ENCODE measurements at places on chromosomes 11 and 22.

DNA sequence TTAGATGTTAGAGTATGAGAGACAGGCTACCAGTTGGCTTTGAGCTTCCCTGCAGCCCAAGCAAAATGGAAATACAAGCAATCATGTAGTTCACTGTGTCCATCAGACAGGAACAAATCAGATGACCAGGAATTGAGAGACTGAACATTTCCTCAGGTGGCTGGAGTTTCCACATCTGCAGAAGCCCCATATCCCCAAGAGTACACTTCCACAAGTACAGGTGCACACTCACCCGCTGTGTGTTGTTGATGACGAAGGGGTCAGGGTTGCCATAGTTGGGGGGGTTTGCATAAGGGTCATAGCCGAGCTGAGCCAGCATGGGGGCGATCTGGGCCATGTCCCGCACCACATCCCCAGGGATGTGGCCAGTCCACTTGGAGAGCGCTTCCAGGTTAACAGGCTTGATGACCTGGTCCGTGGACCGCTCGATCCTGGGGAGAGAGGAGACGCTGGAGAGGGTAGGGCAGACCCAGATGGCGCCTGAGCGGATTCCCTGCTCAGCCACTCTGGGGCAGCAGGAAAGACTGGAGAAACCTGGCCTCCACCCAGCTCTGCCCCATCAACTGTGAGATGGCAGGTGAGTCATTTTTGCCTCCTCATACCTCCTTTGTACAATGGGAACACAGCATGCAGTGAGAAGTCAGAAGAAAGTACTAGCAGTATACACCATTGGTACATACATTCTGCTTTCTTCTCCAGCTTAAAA lies 23.9 kb upstream of the TFIP11 start:
- DNase-seq, result peak; percentile 14

GRCh38 chr11:11446967-11447366 lies 93.9 kb upstream of the CSNK2A3 start:
- no peak for DNase-seq

DNA sequence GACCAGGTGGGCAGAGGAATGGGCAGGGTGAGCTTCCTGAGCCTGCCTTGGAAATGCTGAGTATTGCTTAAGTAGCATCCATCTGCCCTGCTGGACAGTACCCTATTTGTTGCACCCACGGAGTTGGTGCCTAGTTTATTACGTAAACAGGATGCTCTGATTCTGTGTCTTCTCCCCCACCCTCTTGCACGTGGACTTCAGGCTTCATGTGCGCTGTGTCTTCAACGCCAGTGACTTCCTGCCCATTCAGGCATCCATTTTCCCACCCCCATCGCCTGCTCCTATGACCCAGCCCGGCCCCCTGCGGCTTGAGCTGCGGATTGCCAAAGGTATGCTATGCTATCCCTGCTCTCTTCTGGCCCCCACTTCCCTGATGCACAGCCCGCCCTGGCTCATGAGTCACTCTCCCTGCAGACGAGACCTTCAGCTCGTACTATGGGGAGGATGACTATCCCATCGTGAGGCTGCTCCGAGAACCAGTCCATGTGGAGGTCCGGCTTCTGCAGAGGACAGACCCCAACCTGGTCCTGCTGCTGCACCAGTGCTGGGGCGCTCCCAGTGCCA lies 5.7 kb downstream of the ZP1 start:
- DNase-seq, result peak; percentile 90

GRCh38 chr22:43905681-43906080 lies 13.9 kb upstream of the PNPLA5 start:
- DNase-seq, result no peak

- DNase-seq, result no peak
Measured at GRCh38 chr22:31615491-31615860, 46.5 kb downstream of the PISD start.

DNA sequence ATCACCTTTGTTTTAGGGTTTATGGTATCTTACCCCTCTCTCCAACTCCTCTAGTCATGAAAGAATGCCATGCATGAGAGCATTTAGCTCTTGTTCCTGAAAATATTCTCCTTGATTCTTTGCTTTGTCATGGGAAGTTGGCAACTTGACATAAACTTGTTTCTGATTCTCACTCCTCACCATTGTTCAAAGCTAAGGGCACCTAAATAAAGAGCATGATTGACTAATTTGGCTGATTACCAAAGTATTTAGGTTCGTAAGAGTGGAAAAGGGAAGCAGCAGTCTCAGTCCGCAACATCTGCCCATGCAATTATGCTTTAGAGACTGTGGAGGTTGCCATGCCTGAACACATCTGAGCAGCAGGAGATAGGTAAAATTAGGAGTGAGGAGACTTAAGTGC lies 26.4 kb downstream of the OR52K1 start:
- no peak for DNase-seq

DNA sequence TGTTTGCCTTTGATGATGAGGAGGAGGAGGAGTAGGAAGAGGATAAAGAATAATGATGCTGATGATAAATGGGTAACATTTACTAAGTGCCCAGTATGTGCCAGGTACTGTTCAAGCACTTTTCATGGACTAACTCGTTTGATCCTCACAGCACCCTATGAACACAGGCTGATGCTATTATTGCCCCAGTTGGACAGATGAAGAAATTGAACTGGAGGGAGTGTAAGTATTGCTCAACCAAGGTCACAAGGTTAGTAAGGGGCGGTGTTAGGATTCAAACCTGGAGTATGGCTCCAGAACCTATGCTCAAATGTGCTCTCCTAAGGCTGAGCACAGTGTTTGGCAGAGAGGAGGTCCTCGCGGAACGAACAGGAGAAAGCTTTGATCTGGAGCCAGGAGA lies 78.6 kb downstream of the SYN3 start:
- no peak for DNase-seq

- DNase-seq, result no peak
Measured at GRCh38 chr11:112806876-112807275, 154.3 kb upstream of the NCAM1 start.

- DNase-seq, result no peak
Measured at GRCh38 chr11:67376063-67376820, 2.8 kb upstream of the CLCF1 start.

GRCh38 chr22:44438056-44438455 lies 60.0 kb downstream of the RTL6 start:
- no peak for DNase-seq

DNA sequence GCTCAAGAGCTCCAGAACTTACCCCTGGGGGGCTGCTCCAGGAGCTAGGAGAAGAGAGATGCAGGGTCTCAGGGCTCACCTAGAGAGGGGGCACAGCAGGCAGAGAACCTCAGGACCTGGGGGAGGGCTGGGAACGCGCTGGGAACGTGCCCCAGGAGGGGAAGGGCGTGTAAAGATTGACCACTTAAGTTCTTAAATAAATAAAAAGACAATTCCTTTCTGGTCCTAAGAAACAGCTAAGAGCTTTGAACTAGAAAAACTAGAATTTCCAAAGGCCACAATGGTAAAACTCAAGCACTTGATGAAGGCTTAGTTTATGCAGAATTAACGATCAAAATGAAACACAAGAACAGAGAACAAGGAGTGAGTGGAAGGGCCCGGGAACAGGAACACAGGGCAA lies 89.1 kb downstream of the CELSR1 start:
- DNase-seq, result no peak

DNA sequence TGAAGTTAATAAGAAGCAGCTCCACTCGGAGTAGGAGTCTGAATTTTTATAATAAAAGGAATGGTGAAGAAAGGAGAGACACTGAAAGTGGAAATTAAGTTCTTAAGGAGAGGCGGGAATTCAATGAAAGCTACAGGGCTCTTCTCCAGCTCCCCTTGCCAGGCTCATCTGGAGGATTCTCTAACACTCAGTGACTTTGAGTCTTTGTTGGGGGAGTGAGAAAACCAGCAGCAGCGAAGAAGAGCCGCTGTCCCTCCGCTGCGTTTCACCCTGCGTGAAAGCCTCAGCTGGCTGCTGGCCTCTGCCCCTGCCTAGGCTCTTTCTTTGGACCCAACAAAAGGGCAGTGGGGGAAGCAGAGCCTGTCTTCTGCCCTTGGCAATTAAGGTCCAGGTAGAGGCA lies 113.0 kb downstream of the NTM start:
- DNase-seq, result no peak

GRCh38 chr11:2868506-2869133 lies 17.0 kb downstream of the CDKN1C start:
- no peak for DNase-seq

- no peak for DNase-seq
Measured at GRCh38 chr22:40042312-40042711, 47.6 kb downstream of the FAM83F start.

DNA sequence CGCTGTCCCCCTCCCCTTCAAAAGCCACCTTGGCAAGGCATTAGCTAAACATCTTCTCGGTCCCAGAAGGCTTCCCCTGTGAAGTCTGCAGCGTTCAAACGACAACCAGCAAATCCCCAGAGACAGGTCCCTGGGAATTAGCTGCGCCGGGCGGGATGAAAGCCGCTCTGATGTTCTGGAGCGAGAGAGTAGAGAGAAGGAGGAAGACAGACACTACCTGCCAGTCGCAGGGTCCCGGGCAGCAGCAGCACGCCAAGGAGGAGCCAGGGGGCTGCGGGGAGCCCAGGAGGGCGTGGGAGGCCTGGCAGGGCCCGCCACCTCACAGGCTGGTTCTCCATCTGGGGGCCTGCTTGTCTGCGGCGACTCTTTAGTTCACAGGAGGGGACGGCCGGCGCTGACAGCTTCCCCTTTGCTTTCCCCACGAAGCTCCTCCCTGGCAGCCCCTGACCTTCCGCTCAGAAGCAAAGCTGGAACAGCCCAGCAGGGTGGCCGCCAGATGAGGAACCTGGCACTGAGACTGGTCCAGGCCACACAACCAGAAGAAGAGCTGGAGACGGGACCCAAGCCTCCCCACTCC lies at the start of gene NFAM1:
Gene NFAM1 (minus strand): TSS at position 384 of the 577 bp plus-strand sequence. CDS start 46 bp downstream, at position 338.
- no peak for DNase-seq

DNA sequence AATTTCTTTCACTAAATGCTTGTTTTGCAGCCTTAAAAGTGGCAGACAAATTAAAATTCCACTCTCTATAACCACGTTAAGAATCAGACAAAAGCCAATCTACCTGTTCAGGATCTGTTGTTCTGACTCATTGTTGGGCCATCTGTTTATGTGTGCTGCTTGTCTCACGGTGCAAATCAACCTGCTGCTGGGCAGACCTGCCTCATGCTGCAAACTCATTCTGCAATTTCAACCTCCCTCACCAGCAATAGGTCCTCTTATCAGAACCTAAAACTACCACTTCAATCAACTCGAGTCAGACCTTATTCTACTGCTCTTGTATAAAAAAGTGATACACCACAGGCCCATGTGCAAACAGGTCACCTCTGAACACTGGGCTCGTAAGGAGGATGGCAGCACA lies 75.1 kb downstream of the LARGE2 start:
- no peak for DNase-seq

DNA sequence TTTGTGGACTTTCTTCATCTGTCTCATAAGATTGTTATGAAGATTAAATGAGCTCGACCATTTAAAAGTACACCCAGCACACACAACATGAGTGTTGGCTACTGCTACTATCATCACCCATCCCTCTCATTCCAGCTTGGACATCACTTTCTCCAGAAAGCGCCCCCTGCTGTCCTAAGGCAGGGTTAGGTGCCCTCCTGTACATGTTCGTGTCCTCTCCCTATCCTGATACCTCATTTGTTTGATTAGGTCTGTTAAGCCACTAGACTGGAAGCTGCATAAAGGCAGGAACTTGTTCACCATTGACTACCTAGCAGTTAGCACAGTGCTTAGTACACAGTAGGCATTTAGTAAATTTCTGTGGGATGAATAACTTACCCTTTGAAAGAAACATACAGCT lies 85.5 kb downstream of the ENTHD1 start:
- DNase-seq, result no peak

DNA sequence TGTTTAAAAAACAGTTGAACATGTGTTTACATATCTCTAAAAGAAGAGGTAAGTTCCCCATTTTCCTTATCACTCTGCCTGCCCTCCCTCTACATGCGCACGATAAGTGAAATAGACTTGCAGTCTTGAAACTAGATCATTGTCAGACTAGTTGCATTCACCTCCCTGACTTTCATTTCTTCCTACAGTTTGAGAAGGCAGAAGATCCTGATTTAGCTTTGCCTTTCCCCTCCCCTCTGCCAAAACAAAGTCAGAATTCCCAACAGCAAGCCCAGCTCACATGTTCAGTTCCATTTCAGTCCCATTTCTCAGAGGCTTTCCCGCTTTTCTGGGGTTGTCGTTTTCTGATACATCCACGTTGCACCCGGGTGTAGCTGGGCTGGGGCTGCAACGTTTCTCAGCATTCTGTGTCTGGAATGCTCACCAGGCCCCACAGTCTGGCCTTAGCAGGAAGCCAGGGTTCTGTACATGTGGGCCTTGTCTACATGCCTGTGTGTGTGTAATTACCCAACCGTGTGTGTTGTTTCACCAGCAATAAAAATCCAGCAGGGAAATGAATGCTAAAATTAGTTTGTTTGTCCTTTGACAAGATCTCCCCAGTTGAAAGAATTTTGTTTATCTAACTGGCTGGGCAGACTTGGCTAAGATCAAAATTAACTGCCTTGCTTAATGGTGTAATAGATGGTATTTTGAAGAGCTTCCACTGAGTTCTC lies 179.2 kb downstream of the DBX1 start:
- DNase-seq, result no peak

DNA sequence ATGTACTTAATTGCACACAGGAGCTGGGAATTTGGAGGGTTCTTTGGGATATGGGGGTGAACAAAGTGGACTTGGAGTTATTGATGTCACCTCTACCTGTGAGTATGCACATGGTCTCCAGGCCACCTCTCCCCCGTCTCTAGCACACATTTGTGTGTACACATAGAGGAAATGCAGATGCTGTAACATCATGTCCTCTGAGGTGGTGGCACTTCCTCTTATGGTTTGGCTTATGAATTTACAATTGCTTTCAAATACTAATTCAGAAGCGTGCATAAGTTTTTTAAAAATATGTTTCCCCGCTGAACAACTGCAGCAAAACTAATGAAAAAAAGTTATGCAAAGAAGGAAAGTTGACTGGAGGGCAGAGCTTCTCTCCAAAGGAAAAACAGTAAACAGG lies 152.0 kb upstream of the TENM4 start:
- no peak for DNase-seq

GRCh38 chr22:19959043-19959586 lies 17.5 kb upstream of the TXNRD2 start:
- DNase-seq, result no peak

- no peak for DNase-seq
Measured at GRCh38 chr11:10460611-10461275, 5.7 kb downstream of the AMPD3 start.
